ENCODE measurements at places on chromosomes 13 and 19. TPM values are rescaled to one million over a fixed set of nuclear protein-coding genes. Genes with fewer than 3 reads are reported as not detected.

GRCh38 chr13:40186041-40186440 is 480.4 kb downstream of the FOXO1 start:
- DNase-seq: no peak

DNA sequence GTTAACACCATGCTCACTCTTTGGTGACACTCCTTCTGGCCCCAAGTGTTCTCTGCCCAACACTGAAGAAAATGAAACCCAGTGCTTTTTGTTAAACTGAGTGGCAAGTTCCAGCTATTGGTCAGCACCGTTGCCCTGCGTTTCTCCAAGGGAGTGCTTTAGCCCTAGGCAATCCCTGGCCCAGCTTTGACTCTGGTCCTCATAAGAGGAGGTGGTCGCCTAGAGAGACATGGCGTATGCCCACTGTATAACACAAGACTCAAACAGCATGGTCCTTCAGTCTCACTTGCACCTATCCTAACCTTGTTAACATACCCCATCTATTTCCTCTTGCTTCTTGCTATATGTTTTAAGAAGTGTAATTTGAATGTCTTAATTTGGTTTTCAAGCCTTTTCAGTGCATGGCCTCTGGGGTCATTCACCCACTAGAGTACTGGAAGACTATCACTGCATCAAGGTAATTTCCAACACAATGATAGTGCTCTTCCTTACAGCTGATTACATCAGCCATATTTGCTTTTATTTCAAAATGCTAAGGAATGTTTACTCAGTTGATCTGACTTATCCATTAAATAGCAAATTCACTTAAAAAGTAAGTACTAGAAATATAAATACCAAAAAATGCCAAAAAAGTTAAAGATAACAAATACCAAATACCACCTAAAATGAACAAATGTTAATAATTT is 190.5 kb upstream of the SOX21 start:
- DNase-seq: no peak

DNA sequence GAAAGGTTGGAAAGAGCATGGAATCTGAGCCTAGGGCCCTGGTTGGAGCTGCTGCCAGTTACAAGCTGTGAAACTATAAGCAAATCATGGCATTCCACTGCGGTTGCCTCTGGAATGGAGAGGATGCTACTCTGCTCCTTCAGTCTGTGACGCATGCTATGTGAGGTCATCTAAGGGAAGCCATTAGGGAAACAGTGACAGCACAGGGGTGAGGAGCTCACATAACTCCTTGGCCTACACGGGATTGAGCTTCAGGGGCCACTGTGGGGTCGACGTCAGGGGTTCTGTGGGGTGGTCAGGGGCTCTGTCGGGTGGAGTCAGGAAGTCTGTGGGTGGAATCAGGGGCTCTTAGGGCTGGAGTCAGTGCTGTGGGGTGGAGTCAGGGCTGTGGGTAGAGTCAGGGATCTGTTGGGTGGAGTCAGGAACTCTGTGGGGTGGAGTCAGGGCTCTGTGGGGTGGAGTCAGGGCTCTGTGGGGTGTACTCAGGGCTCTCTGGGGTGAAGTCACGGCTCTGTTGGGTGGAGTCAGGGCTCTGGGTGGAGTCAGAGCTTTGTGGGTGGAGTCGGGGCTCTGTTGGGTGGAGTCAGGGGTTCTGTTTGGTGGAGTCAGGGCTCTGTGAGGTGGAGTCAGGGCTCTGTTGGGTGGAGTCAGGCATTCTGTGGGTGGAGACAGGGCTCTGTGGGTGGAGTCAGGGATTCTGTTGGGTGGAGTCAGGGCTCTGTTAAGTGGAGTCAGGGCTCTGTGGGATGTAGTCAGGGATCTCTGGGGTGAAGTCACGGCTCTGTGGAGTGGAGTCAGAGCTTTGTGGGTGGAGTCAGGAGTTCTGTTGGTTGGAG is 35.8 kb upstream of the MEDAG start:
- peak; percentile 99 for DNase-seq

GRCh38 chr19:51122112-51122981 is 2.4 kb upstream of the SIGLEC9 start:
- DNase-seq: no peak

GRCh38 chr13:97757807-97758206 is 195.7 kb upstream of the IPO5 start:
- no peak for DNase-seq

GRCh38 chr19:33461256-33462111 is 60.1 kb downstream of the PEPD start:
- DNase-seq: no peak

DNA sequence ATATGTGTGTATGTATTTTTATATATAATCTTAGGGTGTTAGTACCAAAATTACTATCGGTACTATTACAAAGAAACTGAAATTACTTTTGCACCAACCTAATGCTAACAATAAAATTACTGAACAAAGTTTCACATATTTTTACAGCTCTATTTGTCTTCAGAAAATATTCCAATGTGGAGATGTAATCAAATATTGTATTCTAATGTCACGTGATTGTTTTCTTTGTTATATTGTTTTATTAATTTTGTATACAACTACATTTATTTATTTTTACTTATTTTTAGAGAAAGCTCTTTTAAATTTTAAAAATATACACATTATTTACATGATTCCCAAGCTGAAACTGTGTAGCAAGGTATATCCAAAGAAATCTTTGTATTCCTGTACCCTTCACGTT is 227.1 kb upstream of the KLF12 start:
- DNase-seq: no peak

DNA sequence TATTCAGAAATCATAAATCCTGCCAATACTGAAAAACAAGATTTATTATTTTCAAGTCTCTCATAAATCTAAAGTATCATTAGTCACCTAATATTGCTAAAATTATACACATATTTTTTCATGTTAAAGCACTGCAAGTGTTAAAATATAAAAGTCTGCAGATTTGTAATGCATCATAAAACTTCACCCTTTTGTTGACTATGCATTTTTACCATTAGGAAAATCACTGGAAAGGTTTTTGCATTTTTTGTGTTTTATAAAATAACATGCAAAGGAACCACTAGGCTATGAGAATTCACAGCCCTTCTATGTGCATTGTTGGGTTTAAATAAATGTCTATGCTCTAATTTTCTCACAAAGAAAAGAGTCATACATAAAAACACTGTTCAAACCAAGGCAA is 407.3 kb downstream of the DACH1 start:
- DNase-seq: no peak

DNA sequence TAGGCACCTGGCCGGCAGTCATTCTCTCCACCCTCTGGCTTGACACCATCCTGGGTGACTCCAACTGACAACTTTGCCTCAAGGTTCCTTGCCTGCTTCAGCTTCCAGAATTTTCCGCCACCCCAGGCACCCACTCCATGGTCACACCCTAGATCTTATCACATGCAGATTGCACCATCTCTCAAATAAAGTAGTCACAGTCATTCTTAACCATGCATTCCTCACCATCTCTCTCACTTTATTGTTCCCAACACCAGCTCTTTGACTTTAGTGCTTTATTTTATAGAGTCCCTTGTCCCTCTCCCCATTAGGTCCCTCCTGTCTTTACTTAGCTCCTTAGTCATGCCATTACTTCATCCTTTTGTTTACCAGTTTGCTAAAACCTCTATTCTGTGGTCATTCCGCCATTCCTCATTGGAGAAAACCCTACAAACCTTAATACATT is 351.7 kb downstream of the SPRY2 start:
- DNase-seq: no peak

DNA sequence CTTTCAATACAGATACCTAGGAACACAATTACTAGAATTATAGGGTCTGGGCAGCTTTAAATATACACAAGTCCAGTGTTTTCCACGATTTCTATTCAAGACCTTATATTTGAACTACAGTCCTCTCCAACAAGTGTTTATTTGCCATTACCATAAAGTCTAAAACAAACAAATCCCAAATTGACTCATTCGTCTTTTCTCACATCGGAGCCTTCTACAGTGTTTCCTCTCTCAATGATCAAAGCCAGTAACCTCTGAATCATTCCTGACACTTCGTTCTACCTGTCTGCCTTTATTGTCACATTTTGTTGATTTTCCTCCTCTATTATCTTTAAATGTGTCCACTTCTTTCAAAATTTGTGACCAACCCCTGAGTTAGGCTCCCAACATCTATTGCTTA is 1356.5 kb upstream of the SLC10A2 start:
- DNase-seq: no peak

WDR88 gene
- total RNA-seq: not detected

ZNF99 gene
- not detected for total RNA-seq

RNF113B gene
- total RNA-seq: not detected

FAM32A gene
- total RNA-seq: 82.8 TPM

Data from endothelial cell of umbilical vein (primary cell).